Stimulated activated CD8-positive, alpha-beta memory T cell treated with anti-CD3 and anti-CD28 coated beads, Interleukin-15, amount 100 ng/mL, for 4 hours (primary cell): ENCODE measurements at places on chromosomes 7 and 10.

GRCh38 chr7:125648543-125648942, 718.9 kb upstream of the POT1 start:
- DNase-seq: no peak

- no peak for DNase-seq
These were observed 194.1 kb downstream of the CTTNBP2 start for GRCh38 chr7:117679120-117679519.

DNA sequence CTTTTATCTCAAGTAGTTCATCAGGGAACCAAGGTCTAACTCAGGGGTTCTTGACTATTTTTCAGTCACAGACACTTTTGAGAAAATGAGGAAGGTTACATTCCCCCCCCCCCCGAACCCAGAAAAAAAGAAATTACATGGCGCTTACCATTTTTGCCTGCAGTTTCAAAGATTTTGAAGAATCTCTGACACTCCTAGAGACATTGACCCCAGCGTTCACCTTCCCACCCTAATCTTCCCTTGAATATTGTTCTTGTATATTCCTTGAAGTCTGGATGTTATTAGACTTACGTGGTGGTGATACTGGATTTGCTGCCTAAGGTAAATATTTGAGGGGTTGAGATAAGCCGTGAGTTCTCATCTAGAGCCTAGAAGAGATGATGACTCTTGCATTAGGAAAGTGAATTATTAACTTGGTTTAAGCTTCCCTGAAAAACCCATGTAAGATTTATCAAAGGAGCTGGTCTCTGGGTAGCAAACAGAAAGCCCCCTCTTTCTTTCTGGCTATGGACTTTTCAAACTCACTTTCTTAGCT, 245.7 kb upstream of the FOXK1 start:
- DNase-seq: no peak

- DNase-seq: no peak
These were observed 23.1 kb downstream of the PAPOLB start for GRCh38 chr7:4838626-4839334.

DNA sequence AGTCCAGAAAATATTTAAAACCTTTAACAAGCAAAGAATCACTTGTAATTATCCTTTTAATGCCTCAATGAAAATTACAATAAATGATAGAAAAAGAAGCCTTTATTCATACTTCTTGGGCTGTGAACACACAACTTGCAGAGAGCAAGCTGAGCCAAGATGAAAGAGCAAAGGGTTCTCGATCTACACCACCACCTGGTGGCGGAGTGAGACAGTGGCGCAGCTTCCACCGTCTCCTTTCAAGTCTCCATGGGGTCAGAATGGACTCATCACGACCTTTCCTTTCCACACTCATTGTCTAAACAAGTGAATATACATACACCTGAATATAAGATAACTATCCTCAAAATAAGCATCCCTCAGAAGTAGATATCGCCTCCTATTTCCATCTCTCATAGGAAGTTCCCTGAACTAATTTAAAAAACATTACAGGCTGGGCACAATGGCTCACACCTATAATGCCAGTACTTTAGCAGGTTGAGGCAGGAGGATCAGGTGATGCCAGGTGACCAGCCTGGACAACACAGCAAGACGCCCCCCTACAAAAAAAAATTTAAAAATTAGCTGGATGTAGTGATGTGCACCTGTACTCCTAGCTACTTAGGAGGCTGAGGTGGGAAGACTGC, 40.7 kb downstream of the ATE1 start:
- DNase-seq: peak; percentile 1
